ENCODE measurements at places on chromosomes 11 and 22.

GRCh38 chr11:9755561-9756185, 91.8 kb downstream of the SWAP70 start:
- DNase-seq: no peak

DNA sequence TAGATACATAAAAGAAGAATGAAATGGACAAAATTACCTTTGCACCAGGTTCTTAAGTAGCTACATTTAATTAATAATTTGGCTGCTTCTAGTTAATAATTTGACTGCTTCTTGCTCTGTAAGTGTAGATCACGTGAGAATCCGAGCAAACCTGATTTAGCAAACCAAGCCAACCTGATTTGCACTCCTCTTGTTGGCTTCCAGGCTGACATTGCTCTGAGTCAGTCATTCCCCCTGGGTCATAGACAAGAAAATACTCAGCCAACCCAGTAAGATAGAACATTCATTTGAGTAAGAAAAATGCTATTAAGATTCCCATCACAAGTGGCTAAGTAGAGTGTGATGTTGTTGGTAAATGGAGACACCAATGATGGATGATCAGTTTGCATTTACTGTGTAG, 304.1 kb downstream of the C11orf87 start:
- DNase-seq: no peak

- DNase-seq: no peak
Measured at GRCh38 chr22:39439170-39439569, 17.6 kb upstream of the MGAT3 start.

DNA sequence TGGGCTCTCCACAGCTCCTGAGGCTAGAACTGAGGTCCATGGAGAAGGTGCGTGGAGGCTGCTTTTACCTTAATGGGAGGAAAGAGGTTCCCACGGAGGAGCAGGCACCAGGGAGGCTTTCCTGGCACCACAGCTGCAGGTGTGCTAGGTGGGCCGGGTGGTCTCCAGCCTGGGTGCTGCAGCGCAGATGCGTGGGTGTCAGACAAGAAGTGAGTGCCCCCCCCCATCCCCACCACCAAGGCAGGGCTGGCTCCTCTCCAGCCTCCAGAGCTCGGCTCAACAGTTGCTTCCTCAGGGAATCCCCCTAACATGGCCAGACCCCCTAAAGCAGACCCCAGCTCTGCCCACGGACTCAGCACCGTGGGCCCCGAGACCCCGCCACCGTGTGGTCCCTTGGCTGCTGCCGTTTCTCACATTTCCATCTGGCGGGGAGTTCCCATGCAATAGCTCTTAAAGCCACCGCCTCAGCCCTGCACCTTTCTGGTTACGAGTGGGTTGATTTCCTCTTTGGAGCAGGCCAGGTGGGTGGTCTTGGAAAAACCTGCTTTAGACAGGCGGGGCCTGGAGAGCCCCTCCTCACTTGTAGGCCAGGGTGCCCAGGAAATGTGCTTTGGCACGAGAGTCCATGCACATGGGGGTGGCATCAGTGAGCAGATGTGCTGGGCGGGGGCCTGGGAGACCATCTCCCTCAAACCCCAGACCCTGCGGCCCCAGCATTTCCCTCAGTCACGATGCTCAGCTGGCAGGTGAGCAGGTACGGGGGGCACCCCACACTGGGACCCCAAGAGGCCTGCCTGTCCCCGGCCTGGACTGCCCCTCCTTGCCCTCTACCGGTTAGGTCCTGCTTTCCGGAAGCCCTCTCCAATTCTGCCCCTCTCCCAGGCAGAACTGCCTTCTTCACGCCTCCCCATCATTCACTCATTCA, 93.7 kb downstream of the ARHGAP8 start:
- no peak for DNase-seq

- DNase-seq: peak; percentile 54
Measured at GRCh38 chr11:121795174-121795573, 320.8 kb downstream of the BLID start.

DNA sequence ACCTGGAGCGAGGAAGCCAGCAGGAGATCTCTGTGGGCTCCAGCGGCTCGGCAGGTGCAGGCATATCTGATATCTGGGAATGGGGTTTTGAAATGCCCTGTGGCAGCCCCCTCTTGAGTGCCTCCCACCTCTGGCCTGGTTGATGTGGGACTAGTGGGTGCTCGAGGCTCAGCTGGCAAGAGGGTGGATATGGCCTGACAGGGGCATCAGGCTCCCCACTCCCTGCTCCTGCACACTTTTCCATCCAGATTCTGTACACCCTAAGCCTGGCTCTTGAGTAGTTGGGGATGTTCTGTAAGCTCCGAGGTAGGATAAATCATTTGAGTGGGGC, 75.0 kb downstream of the SCN3B start:
- no peak for DNase-seq

DNA sequence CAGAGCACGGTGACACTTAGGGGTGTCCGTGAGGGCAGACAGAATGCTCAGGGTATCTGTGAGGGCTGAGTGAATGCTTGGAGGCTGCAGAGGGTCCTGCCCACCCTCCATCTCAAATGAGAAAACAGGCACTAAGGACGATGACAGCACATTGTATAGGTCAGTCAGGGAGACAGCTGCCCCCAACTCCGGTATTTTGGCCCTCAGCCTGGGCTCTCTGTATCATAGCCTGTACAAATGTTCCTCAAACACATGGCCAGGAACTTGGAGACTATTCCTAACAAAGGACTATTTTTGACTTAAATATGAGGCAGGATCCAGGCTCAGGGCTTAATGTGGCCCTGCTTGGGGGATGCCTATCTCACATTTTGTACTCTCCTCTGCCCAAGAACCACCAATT, 145.4 kb downstream of the OPCML start:
- DNase-seq: no peak

DNA sequence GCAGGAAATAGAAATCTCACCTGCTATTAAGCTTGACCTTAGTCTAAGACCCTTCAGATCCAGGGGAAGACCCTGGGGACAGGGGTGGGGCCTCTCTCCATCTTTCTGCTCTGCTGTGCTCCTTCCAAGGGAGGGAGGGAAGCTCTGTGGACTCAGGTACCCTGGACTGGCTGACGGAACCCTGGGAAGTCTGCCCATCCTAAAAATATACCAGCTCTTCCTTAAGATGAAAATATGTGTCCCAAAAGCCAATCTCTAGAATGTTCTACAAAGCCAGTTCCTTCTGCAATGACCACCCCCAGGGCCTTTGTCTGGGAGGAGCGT, 73.7 kb downstream of the RTL6 start:
- no peak for DNase-seq

DNA sequence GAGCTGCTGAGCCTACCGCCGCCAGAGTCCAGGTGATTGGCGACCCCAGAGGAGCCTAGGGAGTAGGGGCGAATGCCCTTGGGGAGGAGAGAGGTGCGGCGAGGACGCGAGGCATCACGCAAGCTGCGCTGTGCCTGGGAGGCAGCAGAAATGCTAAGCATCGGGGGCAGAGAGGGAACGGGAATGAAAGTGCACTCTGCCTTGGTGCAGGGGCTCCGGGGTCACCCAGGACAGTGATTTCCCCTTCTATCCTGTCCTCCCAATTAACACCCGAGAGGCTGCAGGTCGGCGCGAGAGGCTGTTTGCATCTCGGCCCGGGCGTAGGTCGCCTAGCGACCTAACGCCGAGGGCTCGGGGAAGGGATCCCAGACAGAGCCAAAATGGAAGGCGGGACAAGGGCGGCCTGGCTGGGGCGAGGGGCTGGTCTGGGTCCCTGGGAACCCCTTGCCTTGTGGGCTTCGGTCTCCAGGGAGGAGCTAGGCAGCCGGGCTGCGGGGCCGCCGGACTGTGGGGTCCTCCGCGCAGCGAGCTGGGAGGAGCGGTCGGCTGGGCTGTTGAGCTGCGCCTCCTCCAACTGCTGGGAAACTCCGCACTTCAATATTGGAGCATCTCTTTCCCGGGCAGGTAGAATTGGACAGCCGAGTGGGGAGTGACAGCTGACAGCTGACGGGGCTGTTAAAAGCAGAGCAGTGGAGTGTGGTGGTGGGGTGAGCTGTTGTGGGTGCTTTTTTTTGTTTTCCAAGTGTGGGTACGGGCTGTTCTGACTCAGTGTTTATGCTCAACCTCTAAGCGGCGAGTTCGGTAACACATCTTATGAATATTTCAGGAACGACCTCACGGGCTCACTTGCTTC, 657 bp downstream of the ELMOD1 start:
- peak; percentile 84 for DNase-seq

- no peak for DNase-seq
Measured at GRCh38 chr11:31720225-31720624, 90.9 kb downstream of the PAX6 start.

DNA sequence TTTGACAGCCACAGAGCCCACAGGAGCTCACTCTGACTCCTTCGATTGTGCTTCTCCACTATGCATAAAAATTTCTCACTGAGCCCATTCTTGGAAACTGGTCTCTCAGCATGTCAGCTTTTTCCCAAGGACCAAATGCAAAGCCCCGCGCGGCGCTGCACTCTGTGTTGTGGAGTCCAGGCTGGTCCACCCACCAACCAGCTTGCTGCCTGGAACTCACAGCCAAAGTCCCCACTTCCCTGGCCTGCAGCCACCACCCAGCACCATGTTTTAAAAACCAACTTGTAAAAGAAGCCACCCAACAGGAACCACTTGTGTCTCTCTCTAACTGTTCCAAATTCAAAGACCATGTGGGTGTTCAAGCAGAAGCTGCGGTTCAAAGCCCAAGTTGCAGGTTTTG, 124.4 kb downstream of the SPATA19 start:
- DNase-seq: no peak

DNA sequence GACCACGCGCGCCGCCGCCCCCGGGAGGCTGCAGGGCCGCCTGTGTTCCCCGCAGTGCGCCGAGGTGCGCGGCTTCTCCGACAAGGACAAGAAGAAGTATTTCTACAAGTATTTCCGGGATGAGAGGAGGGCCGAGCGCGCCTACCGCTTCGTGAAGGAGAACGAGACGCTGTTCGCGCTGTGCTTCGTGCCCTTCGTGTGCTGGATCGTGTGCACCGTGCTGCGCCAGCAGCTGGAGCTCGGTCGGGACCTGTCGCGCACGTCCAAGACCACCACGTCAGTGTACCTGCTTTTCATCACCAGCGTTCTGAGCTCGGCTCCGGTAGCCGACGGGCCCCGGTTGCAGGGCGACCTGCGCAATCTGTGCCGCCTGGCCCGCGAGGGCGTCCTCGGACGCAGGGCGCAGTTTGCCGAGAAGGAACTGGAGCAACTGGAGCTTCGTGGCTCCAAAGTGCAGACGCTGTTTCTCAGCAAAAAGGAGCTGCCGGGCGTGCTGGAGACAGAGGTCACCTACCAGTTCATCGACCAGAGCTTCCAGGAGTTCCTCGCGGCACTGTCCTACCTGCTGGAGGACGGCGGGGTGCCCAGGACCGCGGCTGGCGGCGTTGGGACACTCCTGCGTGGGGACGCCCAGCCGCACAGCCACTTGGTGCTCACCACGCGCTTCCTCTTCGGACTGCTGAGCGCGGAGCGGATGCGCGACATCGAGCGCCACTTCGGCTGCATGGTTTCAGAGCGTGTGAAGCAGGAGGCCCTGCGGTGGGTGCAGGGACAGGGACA, 2.7 kb downstream of the NLRP6 start:
- DNase-seq: peak; percentile 39

DNA sequence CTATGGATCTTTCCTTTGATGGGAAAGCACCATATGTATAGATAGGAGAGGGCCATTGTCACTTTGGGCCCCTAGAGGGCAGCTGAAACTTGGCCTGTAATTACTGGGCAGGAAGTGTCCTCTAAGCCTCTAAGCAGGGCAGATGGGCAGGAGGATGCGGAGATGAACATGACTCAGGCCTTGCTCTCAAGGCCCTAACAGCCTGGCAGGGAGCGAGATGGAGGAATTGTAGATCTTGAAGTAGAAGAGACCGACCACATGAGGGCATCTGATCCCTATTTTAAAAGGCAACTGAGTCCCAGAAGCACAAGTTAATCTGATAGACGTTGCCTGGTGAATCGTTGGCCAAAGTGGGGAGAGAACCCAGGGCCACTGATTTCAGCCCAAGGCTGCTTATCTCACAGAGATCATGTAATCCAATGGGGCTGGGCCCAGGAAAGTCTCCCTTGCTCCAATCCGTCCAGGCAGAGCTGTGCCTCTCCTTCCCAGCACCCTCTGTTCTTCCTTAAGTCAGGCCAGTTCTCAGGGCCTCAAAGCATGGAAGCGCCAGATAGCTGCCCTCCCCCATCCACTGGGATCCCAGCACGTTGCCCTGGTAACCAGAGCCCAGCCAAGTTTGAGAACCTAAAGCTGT, 2.5 kb upstream of the SEPTIN3 start:
- DNase-seq: peak; percentile 74

DNA sequence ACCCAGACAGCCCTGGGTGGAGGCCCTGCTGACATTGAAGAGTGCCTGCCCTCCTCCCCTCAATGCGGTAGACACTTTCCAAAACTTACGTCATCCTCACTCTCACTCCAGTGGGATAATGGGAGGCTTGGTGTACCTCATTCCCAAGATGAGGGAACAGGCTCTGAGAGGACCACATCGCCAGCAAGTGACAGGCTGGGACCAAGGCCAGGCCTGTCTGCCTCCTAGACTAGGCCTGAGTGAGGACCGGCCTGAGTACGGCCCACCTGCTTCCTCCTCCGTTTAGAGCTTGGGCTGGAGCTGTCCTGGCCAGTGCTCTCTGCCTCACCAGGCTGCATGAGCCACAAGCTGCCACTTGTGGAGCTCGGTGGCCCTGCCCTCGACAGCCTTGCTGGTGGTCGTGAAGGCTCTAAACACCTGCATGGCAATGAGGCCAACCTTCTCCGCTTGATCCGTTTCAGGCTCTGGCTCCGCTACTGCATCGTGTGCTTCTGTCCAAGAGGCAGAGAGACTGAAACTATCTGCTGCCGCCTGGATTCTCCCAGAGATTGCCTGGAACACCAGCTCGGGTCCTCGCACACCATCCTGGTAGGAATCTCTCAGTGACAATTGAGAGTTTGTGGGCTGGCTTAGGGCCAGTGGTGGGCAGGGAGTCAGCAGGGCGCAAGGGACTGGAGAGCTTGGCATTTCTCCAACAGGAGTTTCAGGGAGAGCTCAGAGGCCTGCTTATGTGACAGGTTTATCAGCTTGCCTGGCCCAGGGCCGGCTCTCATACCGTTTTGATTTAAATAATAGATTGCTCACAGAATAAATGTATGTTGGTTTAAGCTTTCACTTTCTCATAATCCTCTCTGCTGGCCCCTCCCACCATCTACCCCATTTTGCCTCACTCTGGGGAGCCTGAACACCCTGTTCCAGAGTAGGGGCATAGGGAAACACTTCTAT, 9.4 kb downstream of the LRRC75B start:
- DNase-seq: no peak
